ENCODE measurements at places on chromosomes 4 and X. TPM values are rescaled to one million over a fixed set of nuclear protein-coding genes. Genes with fewer than 3 reads are reported as not detected.

- no peak for DNase-seq
Observed at GRCh38 chr4:25755911-25756310, 100.3 kb downstream of the SLC34A2 start.

Gene PABPC4L
- 4.2 TPM for total RNA-seq

DNA sequence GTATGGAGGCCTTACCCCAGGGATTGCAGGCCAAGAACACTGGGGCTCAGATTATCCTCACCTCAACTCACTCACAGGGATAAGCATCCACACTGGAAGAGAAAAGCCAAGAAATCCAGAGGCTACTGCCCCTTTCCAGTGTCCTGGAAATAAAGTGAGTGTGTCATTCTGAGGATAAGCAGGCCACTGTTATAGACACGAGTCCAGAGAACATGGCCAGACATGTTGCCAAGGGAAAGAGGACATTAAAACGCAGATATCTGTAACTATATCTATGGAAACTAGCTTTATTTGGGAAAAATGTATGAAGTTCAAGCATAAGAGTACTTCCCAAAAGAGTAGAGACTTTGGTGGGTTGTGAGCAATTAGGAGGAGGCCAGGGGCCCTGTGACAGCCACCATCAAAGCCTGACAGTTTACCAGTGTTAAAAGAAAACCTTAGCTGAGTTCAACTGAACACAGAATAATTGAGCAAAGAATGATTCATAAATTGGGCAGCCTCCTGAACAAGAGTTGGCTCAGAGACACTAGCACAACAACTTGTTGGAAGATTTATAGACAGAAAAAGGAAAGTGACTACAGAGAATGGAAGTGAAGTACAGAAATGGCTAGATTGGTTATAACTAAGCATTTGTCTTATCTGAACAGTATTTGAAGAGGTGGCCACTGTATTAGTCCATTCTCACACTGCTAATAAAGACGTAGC lies 1222.2 kb downstream of the STIM2 start:
- DNase-seq: no peak

- no peak for DNase-seq
Observed at GRCh38 chr4:160580581-160580980, 1477.7 kb downstream of the RAPGEF2 start.

Gene GAGE2A
- not detected for total RNA-seq

Gene RHOXF2
- not detected for total RNA-seq

DNA sequence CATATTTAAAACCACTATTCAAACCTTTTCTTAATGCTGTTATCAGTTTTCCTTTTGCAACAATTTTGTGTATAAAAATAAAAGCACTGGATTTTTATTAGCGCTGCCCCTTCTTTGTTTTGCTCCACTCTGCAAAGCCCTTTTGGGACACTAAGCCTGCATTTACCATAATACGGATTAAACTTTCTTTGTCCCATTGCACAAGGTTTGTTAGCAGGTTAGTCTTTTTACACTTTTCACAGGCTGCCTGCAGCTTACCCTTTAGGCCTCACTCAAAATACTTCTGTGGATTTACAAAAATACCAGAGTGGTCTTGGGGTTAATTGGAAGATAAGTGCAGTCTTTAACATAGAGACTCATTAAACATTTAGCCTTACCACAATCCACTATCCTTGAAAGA lies 35.7 kb upstream of the MAB21L2 start:
- no peak for DNase-seq

GRCh38 chr4:86950831-86951525 lies 16.2 kb downstream of the AFF1 start:
- DNase-seq: peak; percentile 64

- DNase-seq: no peak
Observed at GRCh38 chr4:7139167-7139982, 53.0 kb upstream of the SORCS2 start.

Gene PAGE2
- not detected for total RNA-seq

- DNase-seq: no peak
Observed at GRCh38 chr4:112144546-112145325, 518 bp upstream of the FAM241A start.

Gene F8A2
- total RNA-seq: not detected

Gene AADAT
- total RNA-seq: 7.7 TPM

GRCh38 chr4:123807866-123808265 lies 411.3 kb downstream of the SPRY1 start:
- no peak for DNase-seq

GRCh38 chrX:14865201-14865600 lies 7.7 kb downstream of the FANCB start:
- DNase-seq: no peak

Gene GPR82
- not detected for total RNA-seq

GRCh38 chrX:39774774-39775328 lies 322.9 kb downstream of the BCOR start:
- DNase-seq: no peak

Gene ADH4
- total RNA-seq: not detected

DNA sequence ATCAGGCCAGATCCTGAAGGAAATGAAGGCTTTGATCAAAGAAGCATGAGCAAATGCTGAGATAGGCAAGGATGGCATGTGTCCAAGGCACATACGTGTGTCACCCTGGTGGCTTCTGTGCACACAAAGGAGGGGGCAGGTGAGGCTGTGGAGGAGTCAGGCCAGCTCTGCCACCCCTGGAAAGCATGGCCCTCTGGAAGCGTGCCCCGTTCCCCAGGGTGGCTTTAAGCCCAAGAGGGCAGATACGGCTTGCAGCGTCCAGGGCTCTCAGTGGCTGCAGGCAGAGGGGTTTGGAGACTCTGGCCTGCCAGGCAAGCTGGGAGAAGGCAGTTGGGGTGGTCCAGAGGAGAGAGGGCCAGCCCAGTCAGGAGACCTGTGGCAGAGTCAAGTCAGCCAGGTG lies 25.6 kb downstream of the PNMA6E start:
- DNase-seq: no peak

DNA sequence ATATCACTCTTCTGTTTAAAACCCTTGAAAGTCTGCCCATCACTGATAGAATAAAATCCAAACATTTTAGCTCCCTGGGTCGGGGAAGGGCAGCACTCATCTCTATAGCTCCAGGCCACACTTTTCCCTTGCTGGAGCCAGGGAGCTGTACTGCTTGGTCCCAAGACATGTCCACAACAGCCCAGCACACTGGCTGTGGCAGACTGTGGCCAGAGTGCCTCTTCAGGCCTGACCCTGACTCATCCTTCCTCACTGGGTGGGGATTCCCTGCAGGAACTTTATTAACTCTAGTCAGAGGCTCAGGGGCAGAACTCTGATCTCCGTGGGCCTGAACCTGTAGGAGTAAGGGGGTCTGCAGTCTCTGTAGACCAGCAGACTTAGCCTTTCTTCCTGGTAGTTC lies 69.8 kb upstream of the CAPN6 start:
- DNase-seq: no peak

Gene CTAG1B
- total RNA-seq: not detected

Gene NPY2R
- total RNA-seq: 0.41 TPM

DNA sequence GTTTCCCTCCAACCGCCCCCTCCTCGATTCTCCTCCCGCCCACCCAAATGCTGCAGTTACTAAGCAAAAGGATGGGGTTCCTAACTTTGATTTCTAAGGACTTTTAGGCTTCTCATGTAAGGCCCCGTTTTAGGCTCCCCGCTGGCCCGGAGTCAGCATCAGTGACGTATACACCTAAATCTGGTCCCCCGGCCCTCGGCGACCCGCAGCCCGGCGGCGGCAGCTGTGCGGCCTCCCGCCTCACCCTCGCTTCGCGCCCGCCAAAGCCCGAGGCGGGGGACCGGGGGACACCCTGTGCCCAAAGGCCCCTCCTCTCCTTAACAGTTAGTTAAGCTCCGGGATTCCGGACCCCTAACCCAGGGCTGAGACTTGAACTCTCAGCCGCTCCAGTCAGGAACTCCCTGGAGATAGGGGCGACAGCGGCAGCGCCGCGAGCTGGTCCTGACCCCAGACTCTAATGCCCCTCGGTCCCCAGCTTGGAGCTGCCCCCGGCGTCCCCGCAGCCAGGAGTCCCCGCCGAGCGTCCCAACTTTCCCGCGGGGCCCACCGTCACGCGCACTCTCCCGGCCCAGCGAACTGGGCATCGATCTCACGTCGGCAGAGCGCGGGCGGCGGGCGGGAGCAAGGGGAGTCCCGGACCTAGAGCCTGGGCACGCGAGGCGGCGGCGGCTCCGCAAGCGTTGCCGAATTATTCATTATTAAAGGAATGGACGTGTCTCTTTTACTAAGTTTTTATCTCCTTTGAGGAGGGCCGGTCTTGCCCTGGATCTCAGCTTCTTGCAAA lies 1.5 kb upstream of the NR3C2 start:
- no peak for DNase-seq

Gene CA5B
- 5.8 TPM for total RNA-seq

DNA sequence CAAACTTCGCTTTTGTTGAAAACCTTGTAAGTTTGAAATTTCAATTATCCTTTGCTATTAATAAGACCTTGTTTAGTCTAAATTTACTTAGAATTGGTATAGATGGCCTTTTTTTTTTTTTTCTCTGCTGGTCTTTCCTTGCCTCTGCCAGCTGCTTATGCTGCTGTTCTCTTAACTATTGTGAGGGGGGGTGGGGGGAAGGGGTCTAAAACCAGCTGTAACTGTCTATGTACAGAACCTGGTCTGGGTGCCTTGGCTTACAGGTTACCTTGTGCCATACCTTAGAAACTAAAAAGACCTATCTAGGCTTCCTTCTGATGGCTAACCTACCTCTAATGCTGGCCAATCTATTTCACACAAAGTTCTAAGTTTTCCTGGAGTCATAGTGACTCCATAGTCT lies 1.0 kb downstream of the UGT2B17 start:
- DNase-seq: no peak

Gene BMPR1B
- 1.1 TPM for total RNA-seq

Gene MAP7D2
- 1.0 TPM for total RNA-seq
